Stimulated activated CD8-positive, alpha-beta memory T cell treated with anti-CD3 and anti-CD28 coated beads, Interleukin-2, amount 100 ng/mL, for 1 hour (primary cell): ENCODE measurements at places on chromosomes 5 and 9.

GRCh38 chr9:91845879-91846278 is 104.1 kb downstream of the ROR2 start:
- no peak for DNase-seq

GRCh38 chr9:18489861-18490260 is 15.9 kb downstream of the ADAMTSL1 start:
- no peak for DNase-seq

GRCh38 chr5:138819081-138819480 is 56.1 kb downstream of the LRRTM2 start:
- DNase-seq = no peak

DNA sequence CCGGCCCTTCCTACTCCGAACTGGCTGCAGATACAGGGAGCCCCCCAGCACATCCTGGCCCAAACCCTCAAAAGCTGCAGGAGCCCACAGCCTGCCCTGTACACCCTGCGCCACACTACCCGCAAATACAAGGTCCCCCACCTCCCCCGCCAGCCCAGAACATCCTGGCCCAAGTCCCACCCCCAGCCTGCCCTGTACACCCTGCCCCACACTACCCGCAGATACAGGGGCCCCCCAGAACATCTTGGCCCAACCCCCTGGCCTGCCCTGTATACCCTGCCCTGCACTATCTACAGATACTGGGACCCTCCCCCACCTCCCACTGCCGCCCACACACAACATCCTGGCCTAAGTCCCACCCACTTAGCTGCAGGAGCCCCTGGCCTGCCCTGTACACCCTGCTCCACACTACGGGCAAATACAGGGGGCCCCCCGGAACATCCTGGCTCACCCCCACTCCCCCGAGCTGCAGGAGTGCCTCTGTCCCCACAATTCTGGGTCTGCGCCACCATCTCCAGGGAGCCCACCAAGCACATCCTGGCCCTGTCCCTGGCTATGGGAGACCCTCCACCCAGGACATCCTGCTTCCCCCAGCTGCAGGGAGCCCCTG is 8.3 kb downstream of the LPCAT1 start:
- no peak for DNase-seq

DNA sequence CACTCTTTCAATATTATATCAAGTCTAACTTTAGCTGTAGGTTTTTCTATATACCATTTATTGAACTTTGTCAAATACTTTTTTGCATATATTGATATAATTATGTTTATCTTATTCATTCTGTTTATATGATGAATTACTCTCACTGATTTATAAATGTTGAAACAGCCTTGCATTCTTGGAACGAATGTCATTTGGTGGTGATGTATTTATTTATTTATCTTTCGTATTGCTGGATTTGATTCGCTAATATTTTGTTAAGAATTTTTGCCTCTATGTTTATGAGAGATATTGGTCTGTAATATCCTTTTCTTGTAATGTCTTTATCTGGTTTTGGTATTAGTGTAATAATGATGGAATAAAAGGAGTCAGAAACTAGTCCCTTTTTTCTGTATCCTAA is 563.9 kb downstream of the ANXA1 start:
- no peak for DNase-seq

DNA sequence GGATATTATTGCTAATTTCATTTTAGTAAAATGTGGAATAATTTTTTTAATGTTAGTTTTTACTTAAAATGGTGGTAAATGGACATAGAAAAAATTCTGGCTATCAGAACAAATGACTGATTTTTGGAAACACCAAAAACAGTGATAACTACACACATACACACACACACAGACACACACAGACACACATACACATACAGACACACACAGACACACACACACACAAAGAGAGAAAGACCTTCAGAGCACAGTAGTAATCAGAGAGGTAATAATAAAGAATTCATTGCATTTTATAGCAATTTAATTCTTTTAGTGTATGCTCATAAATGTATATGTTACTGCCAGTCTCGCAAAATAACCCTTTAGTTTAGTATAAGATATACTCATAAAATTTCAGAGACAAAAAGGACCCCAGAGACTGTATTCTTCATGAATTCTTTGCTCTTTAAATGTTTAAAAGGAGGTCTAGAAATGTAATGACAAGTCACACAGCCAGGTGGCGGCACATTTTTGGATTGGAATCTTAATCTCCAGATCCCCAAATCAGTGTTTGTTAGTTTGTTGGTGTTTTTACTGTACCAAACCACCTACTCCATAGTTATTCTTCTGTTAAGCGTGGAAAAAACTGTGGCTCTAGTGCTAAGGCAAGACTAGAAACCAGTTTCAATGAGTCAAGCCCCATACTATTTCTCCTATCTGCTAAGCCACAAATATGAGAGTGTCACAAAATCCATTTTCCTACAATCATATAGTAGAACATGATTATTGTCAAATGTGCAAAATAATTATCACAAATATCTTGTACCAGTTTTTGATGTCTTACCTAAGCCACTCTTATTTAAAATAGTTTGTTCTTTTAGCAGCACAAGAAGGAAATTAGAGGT is 109.9 kb downstream of the EDIL3 start:
- no peak for DNase-seq

- no peak for DNase-seq
Measured at GRCh38 chr5:40210694-40211093, 469.0 kb upstream of the PTGER4 start.

- DNase-seq = no peak
Measured at GRCh38 chr5:176692839-176693476, 45.7 kb downstream of the TSPAN17 start.

- no peak for DNase-seq
Measured at GRCh38 chr9:135490166-135490870, 10.2 kb upstream of the MRPS2 start.

DNA sequence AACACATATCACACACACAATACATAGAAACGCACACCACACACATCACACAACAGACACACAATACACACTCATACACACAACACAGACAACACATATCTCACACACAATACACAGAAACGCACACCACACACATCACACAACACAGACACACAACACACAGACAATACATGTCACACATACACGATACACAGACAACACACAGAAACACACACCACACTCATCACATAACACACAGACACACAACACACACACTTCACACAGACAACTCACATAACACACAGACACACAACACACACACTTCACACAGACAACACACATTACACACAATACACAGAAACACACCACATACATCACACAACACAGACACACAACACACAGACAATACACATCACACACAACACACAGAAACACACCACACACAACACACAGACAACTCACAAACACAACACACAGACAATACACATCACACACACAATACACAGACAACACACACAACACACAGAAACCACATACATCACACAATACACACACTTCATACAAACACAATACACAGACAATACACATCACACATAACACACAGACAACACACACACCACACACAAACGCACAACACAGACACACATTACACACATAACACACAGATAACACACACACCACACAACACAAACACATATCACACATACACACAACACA is 4.3 kb upstream of the CCDC187 start:
- no peak for DNase-seq

- no peak for DNase-seq
Measured at GRCh38 chr5:107542831-107543231, 127.9 kb downstream of the EFNA5 start.

- DNase-seq = no peak
Measured at GRCh38 chr5:67806654-67807438, 408.7 kb upstream of the PIK3R1 start.

DNA sequence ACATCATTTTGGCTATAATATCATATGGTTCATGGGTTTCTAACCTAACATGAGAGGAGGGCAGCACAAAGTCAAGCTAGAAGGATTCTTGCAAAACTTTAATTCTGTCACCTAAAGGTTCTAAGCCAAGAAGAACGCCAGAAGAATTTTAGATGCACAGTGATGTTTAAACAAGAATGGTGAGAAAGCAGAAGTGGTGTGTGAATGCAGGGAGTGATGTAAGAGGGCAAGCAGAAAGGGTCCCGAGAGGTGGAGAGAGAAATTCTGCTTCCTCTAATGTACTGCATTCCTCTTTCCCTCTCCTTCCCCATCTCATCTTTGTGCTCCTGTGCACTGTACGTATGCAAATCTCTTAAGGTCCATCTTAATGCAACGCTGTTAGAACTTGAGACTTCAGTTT is 2.1 kb upstream of the TRMO start:
- DNase-seq = no peak

GRCh38 chr9:109430231-109430630 is 67.9 kb downstream of the PTPN3 start:
- no peak for DNase-seq

- DNase-seq = no peak
Measured at GRCh38 chr9:127344368-127345000, 52.5 kb upstream of the SLC2A8 start.

GRCh38 chr9:89120704-89121103 is 57.9 kb downstream of the SHC3 start:
- no peak for DNase-seq
